Inflammatory macrophage treated with lipopolysaccharide for 1 hour (primary cell): ENCODE measurements at places on chromosomes 7 and 10.

DNA sequence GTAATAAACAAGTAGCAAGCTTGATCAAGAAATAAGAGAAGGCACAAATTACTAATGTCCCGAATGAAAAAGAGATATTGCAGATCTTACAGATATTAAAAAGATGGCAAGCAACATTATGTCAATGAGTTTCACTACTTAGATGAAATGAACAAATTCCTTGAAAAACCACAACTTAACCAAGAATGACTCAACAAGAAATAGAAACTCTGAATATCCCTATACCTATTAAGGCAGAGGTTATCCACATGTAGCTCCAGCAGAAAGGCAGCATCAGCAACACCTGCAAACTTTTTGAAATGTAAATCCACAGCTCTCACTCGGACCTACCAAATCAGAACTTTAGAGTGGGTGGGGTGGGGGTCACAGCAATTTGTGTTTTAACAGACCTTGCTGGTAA, 33.6 kb downstream of the PDE1C start:
- no peak for DNase-seq

GRCh38 chr7:5050676-5051075, 5.0 kb downstream of the RBAK start:
- DNase-seq = peak; percentile 3

DNA sequence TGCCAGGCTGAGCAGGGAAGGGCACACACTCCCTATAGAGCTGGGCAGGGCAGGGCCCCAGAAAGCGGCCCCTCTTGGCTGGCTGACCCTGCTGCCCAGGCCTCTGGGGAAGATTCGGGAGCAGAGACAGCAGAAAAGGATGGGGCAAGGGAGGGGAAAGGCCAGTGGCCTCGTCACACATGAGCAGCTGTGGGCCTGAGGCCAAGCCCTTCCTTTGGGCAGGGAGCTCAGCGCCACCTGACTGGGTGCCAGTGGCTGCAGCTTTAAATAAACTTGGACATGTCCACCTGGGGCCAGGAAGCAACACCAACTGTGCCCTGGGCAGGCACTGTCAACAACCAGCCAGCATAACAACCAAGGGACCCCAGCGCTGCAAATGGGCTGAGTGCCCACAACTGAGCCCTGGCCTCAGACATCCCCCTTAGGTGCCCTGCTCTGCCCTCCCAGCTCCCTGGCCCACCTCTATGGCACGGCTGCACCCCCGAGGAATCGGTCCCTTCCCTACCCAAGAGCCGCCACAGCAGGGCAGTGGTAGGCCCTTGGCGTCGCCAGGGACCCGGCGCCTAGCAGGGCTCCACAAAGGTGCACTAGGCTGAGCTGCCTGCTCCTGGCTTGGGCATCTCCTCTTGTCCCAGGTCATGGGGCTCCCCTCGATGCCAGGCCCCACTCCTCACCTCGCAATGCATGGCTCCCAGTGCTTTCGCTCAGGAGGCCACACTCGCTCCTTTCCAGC, 2.6 kb downstream of the CAMK2B start:
- no peak for DNase-seq

DNA sequence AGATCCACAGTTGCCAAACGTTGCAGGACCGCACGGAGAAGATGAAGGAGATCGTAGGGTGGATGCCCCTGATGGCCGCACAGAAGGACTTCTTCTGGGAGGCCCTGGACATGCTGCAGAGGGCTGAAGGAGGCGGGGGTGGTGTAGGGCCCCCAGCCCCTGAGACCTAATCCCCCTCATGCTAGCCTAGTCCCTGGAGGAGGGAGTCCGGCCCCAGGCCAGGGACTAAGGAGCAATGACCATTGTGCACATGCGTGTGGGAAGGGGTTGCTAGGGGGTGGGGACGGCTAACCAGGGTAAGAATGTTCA, 1.5 kb upstream of the PCOLCE start:
- DNase-seq = no peak

DNA sequence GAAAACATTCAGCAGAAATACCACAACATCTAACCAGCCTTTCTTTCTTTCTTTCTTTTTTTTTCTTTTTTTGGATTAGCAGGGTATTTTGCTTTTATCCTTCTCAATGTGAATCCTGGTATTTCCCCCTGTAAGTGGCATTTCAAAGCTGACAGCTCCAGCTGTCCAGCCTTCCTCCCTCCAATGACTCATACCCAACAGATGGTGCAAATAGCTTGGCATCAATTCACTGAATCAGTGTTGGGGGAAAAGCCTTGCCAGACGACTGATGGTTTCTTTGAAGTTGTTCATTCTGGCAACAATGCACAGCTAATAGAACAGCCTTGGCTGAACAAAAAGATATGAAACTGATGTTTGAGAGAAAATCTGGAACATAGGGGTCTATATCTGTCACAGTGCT, 316.8 kb upstream of the STEAP1 start:
- DNase-seq = no peak

- DNase-seq = no peak
Measured at GRCh38 chr7:95525503-95525902, 39.8 kb downstream of the ASB4 start.

- DNase-seq = peak; percentile 54
Measured at GRCh38 chr10:70115948-70116682, 16.5 kb downstream of the AIFM2 start.

DNA sequence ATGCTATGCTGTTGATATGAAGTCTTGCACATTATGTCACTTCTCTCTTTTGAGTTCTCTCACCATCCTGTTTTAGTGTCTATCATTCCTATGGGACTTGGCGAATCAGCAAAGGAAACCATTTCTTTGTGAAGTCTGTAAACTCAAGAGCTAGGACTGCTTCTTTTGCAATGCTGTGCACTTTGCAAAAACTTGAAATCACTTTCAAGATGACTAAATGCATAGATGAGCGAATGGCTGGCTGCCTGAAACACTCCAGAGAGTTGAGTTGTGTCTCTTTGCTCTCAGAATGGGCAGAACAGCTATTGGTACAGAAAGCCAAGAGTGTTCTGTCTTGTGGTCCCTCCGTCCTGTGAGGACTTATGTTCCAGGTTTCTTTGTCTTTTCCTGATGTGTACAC, 18.3 kb upstream of the ELMO1 start:
- DNase-seq = peak; percentile 52

- no peak for DNase-seq
Measured at GRCh38 chr7:57867884-57868701, 418.1 kb downstream of the ZNF716 start.

DNA sequence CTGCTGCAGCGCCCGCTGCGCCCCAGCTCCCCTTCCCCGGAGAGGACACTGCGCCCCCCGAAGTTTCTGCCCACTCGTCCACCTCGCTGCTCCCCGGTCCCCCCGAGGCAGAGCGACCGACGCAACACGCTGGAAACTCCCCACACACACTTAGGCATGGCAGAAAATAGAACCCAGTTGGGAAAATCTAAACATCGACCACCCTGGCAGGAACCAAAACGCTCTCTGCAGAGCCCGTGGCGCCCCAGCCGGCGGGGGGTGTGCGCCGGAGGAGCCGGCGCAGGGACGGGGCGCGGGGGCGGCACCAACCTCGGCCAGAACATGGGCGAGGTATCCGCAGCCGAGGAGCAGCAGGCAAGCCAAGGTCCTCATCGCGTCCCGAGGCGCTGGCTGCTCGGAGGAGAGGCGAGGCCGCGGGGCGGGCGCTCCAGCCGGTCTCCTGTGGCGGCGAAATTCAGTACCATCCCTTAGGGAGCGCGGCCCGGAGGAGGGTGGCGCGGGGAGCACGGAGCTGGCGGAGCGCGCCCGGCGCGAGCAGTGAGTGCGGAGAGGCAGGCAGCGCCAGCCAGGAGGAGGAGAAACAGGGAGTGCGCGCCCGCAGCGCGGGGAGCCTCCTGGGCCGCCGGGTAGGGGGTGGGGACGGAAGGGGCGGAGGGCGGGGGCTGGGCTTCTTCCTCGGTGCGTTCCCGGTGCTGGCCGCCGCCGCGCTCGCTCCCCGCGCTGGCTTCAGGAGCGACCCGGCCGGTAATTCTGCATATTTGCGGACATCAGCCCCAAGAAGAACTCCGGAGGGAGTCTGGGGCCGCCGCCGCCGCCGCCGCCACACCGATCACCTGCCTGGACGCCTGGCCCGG, 789 bp downstream of the PDGFA start:
- DNase-seq = peak; percentile 4

- no peak for DNase-seq
Measured at GRCh38 chr7:141986923-141987322, 8.8 kb upstream of the MGAM start.

GRCh38 chr10:30141423-30141822, 82.0 kb upstream of the JCAD start:
- no peak for DNase-seq

DNA sequence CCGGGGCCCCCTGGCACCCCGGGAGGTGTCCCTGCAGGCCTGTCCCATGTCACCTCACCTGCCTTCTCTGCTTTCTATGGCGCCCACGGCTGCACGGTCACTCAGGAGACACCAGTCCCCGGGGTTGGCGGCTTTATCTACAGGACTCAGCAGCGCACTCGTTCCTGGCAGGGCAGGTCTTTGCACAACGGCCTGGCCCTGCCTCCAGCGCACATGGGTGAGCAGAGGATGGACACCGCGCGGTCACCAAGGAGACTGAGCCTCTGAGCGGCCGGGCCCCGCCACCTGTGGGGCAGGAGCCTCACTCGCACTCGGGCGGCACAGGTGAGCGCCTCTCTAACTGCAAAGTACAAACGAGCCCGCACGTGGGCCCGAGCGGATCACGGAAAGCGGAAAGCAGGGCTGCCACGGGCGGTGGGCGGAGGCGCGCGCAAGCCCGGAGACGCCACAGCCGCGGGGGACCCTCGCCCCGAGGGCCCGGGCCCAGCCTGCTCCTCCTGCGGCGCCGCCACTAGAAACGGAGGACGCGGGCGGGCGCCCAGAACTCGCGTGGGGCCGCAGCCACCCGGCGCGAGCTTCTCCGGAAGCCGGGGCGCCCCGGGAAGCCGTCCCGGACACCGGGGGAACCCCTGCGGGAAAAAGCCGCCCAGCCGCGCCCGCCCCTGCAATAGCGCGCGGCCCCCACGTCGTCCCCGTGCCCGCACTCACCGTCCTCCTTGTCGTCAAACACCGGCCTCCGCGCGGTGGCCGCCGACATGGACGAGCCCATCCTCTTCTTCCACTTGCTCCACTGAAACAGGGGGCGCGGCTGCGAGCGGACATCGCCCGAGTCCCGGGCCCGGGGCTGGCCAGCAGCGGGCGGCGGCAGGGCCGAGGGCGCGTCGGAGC, 642 bp downstream of the STK32C start:
- peak; percentile 3 for DNase-seq

DNA sequence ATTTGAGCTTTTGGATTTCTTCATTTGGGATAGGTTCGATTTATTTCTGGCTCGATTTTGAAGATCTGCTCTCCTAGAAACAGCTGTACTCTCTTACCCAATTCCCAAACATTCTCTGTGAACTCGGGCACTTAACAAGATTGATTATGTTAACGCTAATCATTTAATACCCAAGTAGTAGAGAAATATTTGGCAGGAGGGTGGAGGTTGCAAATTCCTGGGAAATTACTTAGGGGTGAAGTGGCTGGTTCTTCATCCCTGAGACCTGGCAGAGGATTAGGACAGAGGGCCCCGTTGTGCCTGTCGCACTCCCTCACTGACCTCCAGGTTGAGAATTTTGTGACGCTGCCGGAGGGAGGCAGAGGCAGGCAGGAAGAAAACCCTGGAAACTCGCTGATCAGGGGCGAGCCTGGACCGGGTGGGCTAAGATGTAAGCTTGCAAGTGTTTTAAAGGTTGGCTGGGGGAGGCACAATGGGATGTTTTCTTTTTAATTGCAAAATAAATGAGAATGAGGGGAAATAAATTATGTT, 182.6 kb downstream of the TCF7L2 start:
- no peak for DNase-seq

GRCh38 chr7:136677471-136678365, 190.7 kb upstream of the CHRM2 start:
- DNase-seq = no peak

DNA sequence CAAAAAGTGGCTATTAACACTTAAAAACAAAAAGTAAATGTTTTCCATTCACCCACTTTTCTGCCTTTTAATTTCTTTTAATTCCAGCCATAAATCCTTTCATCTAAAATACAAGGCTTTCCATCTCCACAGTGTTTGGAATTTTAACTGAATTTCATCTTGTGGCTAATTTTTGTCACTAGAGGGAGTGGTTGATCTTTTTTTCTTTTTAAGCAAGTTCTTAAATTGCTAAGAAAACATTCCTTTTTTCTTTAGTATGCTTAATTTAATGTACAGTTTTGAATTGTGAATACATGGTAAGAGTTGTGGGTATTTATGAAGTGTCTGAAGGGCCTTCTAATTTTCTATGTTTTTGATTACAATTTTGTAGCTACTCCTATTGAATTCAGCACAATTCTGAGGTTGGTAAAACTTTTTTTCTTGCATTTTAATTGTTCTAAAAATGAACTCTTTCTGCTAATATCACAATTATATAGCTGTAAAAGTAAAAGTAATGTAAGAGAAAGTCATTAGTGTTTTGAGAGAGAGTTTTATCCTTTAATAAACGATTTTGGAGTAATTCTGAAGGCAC, 54.9 kb upstream of the ANK3 start:
- DNase-seq = peak; percentile 55

GRCh38 chr10:58459069-58459468, 53.6 kb upstream of the BICC1 start:
- no peak for DNase-seq

DNA sequence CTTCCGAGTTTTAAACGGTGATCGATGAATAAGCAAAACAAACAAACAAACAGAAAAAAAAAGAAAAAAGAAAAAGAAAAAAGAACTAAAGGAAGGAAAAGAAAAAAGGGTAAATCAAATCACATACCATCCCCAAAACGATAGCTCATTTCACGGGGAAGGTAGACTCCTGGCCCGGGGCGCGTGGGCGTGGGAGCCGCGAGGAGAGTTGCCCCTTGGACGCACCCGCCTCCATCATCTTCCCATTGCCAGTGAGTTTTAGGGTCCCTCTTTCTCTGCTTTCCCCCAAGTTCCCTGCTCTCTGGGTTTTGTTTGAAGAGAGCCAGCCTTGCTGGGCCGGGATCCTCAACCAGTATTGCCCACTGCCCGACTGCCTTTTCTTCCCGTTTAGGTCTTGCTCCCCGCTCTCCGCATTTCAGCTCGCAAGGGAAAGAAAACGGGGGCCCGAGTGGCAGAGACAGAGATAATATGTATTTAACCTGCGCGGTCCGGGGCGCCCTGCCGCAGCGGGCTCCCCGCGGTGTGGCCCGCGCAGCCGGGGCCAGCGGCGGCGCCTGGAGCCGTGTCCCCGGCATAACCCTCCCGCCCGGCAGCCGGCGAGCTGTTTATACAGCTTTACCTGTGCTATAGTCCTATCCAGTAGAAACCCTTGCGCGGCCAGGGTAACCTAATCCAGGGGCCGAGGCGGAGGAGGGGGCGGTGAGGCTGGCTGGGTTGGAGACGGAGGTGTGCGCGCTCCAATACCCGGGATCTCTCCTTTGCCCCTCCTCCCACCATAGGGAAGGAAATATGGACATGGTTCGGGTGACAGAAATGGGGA, 5.2 kb upstream of the GATA3 start:
- no peak for DNase-seq

- no peak for DNase-seq
Measured at GRCh38 chr10:74234569-74234968, 83.5 kb downstream of the ADK start.
